Naive thymus-derived CD4-positive, alpha-beta T cell (primary cell): ENCODE measurements at places on chromosomes 1 and 21.

DNA sequence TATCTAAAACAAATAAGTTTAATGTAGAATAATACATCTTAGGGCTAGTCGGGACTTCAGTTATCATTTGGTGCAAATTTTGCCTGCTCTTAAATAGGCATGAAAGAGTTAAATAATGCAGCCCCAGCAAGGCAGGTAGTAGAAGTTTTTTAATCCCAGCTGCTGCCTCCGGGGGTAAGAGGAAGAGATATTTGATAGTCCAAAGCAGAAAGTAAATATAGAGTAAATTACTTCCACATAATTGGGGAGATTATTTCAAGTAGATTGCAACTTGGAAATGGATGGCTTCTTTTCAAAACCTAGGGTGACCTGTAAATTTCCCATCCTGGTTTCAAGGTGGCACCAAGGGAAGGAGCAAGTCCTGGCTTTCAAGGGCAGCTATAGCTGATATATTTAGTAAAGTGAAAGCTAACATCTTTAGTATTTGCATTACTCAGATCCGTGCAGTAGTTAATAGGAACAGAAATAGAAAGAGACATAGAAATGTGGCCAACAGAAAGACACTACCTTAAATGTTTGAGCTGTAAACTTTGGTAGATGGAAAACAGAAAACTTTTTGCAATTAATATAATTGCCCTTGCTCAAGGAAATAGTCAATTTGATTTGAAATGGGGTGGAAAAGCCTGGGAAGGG, 109.1 kb downstream of the LMO4 start:
- no peak for DNase-seq

GRCh38 chr1:71582673-71583072, 501.8 kb upstream of the ZRANB2 start:
- DNase-seq, result no peak

DNA sequence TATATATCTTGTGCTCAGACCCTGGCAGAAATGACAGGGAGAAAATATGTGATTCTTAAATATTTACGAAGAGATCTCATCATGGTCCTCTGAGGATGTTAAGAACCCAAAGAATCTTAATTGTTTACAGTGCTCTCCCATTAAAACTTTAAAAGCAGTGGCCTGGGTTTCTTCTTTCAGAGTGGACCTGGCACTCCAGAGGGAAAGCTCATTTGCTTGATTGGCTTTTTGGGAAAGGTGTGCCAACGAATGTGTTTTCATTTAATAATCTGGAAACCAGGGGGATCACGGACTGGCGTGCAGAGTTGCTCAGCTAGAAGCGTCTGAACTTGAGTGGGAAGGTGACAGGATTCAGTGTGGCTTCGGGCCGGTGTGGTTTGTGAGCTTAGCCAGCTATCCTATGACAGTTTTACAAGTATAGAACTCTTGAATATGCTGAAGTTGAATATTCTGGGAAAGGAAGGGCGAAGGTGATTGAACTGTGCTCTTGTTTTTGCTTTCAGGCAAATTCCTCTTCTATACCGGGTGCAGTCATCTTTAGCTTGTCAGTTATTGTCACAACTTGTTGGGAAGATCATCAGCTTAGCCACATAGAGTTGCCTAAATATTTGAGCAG, 154.8 kb downstream of the C1orf21 start:
- DNase-seq, result no peak

- DNase-seq, result no peak
These were observed 67.4 kb downstream of the RGS18 start for GRCh38 chr1:192225703-192226102.

- DNase-seq, result no peak
These were observed 67.5 kb downstream of the CLIC6 start for GRCh38 chr21:34736116-34736874.
